ENCODE measurements at places on chromosomes 1 and 21.

DNA sequence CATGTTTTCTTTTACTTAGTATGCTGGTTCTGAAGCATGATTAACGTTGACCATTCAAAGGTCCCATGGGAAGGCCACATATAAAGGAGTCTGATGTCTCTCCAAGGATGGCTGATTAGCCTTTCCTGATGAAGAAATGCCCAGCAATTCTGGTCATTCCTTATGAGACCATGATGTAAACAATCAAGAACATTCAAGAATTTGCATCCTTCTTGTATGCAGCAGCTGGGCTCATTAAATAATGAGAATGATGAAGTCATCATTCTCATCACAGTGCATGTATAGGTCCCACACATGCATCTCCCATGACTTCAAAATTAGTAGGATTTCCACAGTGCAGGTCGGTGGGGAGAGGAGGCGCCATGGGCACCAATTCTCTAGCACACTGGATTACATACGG lies 85.4 kb downstream of the APP start:
- no peak for DNase-seq

DNA sequence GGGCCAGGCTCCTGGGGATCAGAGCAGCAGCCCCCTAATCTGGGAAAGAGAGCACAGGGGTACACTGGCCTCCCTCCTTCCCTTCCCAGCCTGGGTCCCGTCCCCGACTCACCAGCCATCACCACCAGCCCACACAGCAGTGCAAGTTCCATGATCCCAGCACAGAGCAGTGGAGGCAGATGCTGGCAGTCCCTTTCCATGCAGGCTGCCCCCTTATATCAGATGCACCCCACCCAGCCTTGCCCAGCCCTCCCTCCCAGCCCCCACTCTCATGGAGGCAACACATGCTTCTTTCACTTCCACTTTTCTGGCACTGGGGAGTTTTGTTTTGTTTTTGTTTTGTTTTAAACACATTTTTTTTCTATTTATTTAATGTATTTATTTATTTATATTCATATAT lies at the start of gene PLA2G2D:
Gene PLA2G2D, minus strand, starts transcription at position 190 of the 400 bp plus-strand sequence. Its CDS starts 38 bp downstream, at position 152.
- DNase-seq: no peak

DNA sequence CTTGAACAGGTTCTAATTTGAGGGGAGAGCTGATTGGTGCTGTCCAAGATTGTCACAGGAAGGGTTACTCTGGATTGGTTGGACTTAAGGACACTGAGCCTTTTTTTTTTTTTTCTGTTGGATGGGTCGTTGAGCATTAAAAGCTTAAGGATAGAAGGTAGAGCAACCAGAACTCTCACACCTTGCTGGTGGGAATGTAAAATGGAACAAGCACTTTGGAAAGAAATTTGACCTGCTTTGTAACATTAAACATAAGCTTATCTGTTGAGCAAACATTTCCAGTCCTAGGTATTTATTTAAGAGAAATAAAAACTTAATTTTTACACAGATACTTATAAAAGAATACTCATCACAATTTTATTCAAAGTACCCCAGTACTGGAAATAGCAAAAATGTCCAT lies 29.8 kb upstream of the PLA2G2A start:
- no peak for DNase-seq

GRCh38 chr21:44495611-44496563 lies 40.6 kb downstream of the LRRC3 start:
- no peak for DNase-seq

DNA sequence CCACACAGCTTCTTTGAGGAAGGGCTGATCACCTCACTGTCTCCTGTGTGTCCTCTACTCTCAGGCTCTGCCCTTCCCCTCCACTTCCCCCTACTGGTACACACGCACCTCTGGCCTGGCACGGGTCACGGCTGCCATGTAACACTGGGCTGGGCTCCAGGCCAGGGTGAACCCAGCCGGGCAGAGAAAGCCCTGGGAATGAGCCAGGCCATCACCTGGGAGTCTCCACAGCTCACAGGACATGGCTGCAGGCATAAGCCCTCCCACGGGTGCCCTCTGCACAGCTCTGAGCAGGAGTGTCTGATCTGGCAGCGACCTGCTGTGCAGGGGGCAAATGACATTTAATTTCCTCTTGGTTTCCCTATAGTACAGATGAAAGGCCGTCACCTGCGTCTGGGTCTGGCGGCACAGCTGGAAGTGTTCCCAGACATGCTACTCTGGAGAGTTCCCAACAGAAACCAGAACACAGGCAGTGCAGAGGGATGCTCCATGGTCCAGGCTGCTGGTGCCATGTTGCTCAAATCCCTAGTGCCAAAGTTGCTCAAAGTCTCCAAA lies 61.2 kb downstream of the ERI3 start:
- DNase-seq: no peak

DNA sequence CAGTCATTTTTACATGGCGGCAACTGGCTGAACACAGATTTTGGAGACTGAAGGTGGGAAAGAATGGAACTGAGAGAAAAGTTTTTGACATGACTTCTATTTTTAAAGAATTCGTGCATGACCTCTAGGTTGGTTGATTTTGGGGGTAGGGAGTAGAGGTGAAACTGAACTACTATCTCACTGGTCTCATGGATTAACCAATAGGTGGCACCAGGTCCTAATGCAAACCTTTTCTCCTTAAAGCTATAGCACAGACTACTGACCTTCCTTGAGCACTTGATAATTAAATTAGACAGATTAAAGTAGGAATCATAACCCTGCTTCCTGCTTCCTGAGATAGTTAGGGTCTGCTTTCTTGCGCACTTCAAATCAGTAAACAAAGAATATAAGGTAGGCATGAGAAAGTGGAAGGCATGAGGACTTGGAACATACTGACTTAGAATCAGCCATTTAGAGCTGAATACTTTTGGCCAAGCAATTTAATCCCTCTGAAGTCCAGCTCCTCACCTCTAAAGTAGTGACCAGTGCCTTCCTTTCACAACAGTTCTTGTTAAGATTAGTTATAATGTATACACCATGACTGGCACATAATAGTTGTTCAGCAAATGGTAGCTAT lies 206.0 kb downstream of the CENPF start:
- DNase-seq: no peak

- no peak for DNase-seq
Measured at GRCh38 chr1:62346886-62347285, 27.7 kb upstream of the KANK4 start.

GRCh38 chr1:157439302-157439954 lies 112.9 kb downstream of the FCRL5 start:
- DNase-seq: no peak

DNA sequence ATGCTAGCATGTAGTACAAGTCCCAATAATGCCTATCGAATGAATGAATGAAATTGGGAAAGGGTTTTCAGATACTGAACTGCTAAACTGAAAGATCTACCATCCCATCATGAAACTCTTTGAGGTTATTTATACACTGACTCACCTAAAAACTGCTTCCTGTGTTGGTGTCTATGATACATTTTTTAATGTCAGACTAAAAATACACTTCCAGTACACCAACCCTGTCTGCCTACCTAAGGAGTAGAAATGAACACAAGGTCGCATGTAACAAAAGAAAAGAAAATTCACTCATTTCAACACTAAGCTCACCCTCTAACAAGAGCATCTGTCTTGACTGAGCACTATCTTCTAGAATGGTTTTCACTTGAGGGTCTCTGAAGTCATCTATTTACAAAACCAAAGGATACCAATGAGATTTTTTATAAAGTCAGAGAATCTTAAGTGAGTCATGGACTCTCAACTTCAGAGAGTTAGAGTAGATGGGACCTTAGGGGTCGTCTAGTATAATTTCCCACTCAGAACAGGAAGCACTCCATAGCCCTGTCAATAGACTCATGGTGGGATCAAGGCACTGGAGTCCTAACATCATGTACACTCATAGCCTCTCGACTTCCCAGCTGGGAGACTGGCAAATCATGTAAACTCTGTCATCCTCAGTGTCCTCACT lies 53.4 kb downstream of the WLS start:
- DNase-seq: no peak

DNA sequence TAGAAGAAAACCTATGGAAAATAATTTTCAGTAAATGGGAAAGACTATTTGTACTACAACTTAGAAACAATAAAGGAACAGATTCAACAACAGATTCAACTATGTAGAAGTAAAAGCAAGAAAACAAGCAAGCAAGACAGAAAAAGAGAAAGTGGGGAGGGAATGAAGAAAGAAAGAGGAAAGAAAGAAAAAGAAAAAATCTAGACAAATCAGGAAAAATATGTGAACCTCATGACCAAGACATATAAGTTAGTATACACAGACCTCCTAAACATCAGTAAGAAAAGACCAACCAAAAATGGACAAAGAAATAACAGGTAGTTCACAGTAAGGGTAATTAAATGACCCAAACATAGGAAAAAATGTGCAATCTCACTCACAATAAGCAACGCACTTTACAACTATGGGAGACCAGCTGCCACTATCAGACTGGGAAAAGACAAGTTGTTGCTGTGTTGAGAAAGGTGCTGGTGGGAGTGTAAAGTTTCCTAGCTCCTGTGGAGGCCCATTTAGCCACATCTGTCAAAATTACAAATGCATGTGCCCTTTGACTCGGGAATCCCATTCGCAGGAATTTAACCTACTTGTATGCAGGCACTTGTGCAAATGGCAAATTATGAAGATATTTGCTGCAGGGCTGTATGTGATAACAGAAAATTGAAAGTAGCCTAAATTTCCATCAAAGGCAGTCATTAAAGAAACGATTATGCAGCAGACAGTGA lies 13.9 kb upstream of the MAP3K21 start:
- no peak for DNase-seq

GRCh38 chr1:201356236-201356635 lies 21.2 kb downstream of the TNNT2 start:
- DNase-seq: no peak

DNA sequence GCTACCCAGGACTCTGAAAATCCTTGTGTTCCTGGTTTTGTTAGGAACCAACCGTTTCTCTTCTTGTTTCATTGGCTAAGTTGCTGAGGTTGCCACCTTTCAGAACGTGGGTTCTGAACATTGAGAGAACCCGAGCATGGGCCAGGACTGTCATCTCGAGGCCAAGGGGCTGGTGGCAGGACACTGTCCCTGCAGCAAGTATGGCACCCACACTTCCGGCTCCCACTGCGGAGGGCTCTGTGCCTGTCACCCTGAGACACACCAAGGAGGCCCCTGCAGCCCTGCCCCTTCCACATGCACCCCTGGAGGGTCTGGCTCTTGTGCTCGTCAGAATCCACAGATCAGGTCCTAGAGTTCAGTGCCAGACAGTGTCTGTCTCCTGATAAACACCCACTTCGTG lies 39.1 kb upstream of the LRRC3 start:
- no peak for DNase-seq

GRCh38 chr1:230306169-230306568 lies 120.0 kb downstream of the PGBD5 start:
- DNase-seq: no peak

DNA sequence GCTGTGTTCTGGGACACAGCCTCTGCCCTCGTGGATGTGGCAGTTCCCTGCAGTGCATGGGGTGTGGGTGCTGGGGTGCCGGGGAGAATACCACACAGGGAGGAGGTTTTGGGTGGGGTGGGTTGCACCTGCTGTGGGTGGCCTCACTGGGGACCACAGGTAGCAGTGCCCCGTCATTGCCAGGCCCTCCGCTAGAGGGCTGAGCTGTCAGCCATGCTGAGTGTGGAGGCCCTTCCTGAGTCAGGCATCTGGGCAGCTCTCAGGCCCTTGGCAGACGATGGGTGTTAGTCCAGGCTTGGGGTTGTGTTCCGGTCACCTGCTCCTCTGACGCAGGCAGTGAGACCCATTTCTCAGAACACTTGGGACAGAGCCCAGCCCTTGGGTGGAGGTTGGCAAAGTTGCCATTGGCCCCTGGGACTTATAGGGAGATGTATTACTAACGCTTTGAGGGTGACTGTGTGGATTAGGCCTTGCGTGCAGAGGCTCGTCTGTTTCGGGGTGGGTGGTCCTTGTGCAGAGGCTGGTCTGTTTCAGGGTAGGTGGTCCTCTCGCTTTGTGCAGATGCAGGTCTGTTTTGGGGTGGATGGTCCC lies 23.9 kb downstream of the PCNT start:
- no peak for DNase-seq

GRCh38 chr1:52659356-52659755 lies 26.4 kb downstream of the SHISAL2A start:
- no peak for DNase-seq

GRCh38 chr1:107363154-107363553 lies 222.3 kb downstream of the NTNG1 start:
- DNase-seq: no peak

DNA sequence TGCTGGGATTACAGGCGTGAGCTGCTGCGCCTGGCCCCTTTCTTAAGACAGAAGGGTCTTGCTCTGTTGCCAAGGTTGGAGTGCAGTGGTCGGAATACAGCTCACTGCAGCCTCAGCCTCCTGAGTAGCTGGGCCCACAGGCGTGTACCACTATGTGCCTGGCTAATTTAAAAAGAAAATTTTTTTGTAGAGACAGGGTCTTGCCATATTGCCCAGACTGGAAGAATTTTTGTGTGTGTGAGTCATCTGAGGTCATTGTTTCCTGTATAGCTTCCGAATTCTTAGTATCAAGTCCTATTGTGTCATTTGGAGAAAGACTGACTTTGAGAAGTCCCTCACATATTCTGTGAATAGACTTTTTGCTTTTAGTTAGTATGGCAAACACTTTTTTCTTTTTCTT lies 4.7 kb downstream of the SZRD1 start:
- DNase-seq: no peak

GRCh38 chr1:67427947-67428346 lies 2.3 kb downstream of the SERBP1 start:
- DNase-seq: no peak

- DNase-seq: no peak
Measured at GRCh38 chr1:89737985-89738510, 82.8 kb upstream of the LRRC8D start.

DNA sequence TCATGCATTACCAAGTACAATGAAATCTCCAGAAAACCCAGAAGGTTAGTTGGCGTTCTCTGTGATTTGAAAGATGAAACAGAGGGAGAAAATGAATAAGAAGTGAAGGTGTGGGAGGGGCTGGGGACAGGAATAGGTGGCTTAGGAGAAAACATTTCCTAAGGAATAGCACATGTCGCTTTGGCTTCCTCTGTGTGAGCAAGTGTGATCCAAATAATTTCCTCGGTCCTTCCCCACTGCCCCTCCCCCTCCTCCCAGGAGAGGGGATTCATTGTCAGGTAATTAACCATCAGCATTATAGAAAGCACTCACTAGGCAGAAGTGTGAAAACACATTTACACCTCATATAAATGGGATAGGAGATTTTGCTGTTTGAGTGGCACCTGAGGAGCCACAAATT lies 105.5 kb downstream of the NUF2 start:
- DNase-seq: no peak

DNA sequence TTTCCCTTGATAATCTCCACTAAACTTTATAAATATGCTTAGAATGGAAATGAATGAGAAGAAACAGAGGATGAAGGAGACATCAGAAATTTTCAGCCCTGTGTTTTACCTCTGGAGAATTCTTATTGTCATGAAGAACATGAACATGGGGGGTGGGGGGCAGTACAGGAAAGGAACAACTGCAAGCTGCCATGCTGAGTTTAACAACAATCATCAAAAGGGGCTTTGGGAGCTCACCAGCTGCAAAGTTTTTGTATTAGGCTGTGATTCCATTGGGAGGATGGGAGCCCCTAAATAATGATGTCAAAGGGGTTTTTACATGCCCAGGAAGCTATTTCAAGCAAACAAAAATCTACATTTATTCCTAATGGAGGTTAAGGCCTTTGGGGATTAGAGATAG lies 103.3 kb downstream of the AKT3 start:
- DNase-seq: no peak

Data from activated gamma-delta T cell treated with Interleukin-2 at 50 U/mL for 16 hours (primary cell).